ENCODE measurements at places on chromosomes 7 and 10. TPM values are rescaled to one million over a fixed set of nuclear protein-coding genes. Genes with fewer than 3 reads are reported as not detected.

TAF3 gene
- total RNA-seq = 1.3 TPM

DYNC1I1 gene
- 1.8 TPM for total RNA-seq

AKR1C4 gene
- not detected for total RNA-seq

CRHR2 gene
- not detected for total RNA-seq

PLXDC2 gene
- under 0.01 TPM for total RNA-seq

CUTC gene
- total RNA-seq = 35.1 TPM

TAS2R5 gene
- total RNA-seq = 0.32 TPM

SPDYE2 gene
- total RNA-seq = not detected

NPFFR1 gene
- total RNA-seq = not detected

ANKRD30A gene
- total RNA-seq = not detected

ACHE gene
- total RNA-seq = 0.15 TPM

DENND2A gene
- total RNA-seq = 0.30 TPM

CDC123 gene
- total RNA-seq = 203 TPM

STEAP1 gene
- 59.0 TPM for total RNA-seq

TPK1 gene
- total RNA-seq = 5.5 TPM

VSTM2A gene
- not detected for total RNA-seq

OAT gene
- total RNA-seq = 180 TPM

HMX3 gene
- total RNA-seq = not detected

HKDC1 gene
- total RNA-seq = not detected

TUBB8 gene
- not detected for total RNA-seq

ATG9B gene
- not detected for total RNA-seq

EMX2 gene
- 0.15 TPM for total RNA-seq

ADIRF gene
- 12.0 TPM for total RNA-seq

GPC2 gene
- 6.8 TPM for total RNA-seq

GALNT11 gene
- 43.2 TPM for total RNA-seq

BHLHA15 gene
- total RNA-seq = 1.1 TPM

HOXA3 gene
- total RNA-seq = 1.4 TPM

LIPN gene
- total RNA-seq = not detected

SPACDR gene
- 0.32 TPM for total RNA-seq

GRID2IP gene
- not detected for total RNA-seq

NME8 gene
- total RNA-seq = not detected

SFR1 gene
- 16.4 TPM for total RNA-seq

ACTR3C gene
- 1.5 TPM for total RNA-seq

SEC31B gene
- 2.0 TPM for total RNA-seq

CYP3A7 gene
- not detected for total RNA-seq

SPDYE16 gene
- not detected for total RNA-seq

CABCOCO1 gene
- total RNA-seq = 0.97 TPM

BLNK gene
- total RNA-seq = not detected

ARMH3 gene
- total RNA-seq = 5.8 TPM

MRM2 gene
- 17.5 TPM for total RNA-seq

VAX1 gene
- total RNA-seq = not detected

TIMM23B gene
- total RNA-seq = 16.9 TPM

All from epithelial cell of umbilical artery (primary cell).